Left lung (tissue), 14 donors: ENCODE measurements at places on chromosomes 1 and 21.

- DNase-seq = no peak
Observed at GRCh38 chr1:163093169-163093568, 24.0 kb downstream of the RGS4 start.

DNA sequence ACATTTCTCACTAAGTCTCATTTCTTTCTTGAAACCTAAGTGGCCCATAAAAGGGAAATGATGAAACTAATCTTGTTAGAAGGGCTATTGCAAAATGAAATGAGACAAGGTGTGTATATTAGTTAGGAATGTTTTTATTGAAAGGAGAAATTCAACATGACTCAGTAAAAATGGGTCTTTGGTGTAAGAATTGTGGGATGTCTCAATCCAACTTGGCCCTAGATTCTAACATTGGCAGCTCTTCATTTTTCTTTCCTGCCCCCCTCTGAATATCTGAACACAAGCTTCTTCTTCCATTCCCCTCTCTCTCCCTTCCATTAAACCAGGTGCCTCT is 26.8 kb upstream of the TARBP1 start:
- no peak for DNase-seq

- no peak for DNase-seq
Observed at GRCh38 chr1:32743380-32744070, 41.0 kb upstream of the SYNC start.

GRCh38 chr1:11649237-11649623 is 5.0 kb downstream of the FBXO2 start:
- no peak for DNase-seq

DNA sequence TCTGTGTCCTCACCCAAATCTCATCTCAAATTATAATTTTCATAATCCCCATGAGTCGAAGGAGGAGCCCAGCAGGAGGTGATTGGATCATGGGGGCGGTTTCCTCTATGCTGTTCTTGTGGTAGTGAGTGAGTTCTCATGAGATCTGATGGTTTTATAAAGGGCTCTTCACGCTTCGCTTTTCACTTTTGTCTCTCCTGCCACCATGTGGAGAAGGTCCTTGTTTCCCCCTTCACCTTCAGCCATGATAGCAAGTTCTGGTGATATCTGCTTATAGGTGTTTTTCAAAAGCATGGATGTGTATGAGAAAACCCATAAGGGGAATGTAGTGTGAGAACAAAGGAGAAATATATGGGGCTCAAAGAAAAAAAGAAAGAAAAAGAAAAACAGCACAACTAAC is 405.9 kb upstream of the RGS18 start:
- no peak for DNase-seq

- DNase-seq = no peak
Observed at GRCh38 chr1:117335376-117336086, 31.7 kb upstream of the MAN1A2 start.

DNA sequence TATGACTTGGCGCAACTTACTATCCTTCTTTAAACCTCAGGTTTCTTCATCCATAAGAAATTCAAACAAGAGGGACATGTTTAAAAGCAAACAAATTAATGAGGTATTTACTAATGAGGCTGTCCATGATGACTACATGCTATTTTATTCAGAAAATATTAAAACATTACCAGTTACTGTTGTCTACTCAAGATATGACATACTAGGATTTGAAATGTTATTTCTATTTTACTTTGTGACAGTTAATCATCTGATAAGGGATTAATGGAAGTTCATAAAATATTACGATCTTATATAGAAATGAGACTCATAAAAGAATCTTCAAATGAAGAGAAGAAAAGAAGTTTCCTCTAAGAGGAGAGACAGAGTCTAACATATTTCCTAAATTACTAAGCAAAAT is 80.1 kb downstream of the SPATA6 start:
- no peak for DNase-seq

DNA sequence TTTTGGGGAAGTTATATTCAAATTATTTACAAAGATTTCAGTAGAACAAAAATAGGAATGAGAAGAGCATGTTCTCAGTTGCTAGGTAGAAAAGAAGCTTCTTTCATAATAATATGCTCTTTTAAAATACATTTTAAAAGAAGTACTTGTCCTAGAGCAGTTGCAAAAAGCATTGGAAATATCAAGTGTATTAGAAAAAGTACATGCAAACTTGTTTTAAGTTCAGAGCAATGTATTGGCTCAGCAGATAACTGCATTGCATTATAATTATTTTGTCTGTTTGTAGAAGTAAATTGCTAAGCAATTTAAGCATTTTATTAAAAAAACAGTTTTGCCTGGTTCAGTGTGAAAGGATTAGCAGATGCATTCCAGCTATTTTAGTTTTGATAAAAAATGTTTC is 806.4 kb downstream of the USP25 start:
- no peak for DNase-seq

GRCh38 chr21:25383545-25383944 is 223.7 kb downstream of the MRPL39 start:
- no peak for DNase-seq

DNA sequence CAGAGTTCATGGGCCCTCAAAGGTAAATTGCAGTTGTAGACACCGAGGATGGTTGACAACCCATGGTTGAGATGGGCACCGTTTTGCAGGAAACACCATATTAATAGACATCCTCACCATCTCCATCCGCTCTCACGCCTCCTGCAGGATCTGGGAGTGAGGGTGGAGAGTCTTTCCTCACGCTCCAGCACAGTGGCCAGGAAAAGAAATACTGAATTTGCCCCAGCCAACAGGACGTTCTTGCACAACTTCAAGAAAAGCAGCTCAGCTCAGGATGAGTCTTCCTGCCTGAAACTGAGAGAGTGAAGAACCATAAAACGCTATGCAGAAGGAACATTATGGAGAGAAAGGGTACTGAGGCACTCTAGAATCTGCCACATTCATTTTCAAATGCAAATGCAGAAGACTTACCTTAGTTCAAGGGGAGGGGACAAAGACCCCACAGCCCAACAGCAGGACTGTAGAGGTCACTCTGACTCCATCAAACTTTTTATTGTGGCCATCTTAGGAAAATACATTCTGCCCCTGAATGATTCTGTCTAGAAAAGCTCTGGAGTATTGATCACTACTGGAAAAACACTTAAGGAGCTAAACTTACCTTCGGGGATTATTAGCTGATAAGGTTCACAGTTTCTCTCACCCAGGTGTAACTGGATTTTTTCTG is 9.3 kb downstream of the SLAMF8 start:
- no peak for DNase-seq
